ENCODE measurements at places on chromosomes 2 and 18.

DNA sequence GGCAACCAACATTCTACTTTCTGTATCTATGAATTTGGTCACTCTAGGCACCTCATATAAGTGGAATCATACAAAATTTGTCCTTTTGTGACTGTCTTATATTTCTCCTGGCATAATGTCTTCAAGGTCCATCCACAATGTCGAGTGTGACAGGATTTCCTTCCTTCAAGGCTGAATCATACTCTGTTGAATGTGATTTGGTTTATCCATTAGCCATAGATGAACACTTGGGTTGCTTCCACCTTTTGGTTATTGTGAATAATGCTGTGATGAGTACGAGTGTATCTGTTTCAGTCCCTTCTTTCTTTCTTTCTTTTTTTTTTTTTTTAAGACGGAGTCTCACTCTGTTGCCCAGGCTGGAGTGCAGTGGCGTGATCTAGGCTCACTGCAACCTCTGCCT is 311.3 kb downstream of the TGIF1 start:
- no peak for DNase-seq

- no peak for DNase-seq
Observed at GRCh38 chr2:239917957-239918481, 107.1 kb downstream of the NDUFA10 start.

DNA sequence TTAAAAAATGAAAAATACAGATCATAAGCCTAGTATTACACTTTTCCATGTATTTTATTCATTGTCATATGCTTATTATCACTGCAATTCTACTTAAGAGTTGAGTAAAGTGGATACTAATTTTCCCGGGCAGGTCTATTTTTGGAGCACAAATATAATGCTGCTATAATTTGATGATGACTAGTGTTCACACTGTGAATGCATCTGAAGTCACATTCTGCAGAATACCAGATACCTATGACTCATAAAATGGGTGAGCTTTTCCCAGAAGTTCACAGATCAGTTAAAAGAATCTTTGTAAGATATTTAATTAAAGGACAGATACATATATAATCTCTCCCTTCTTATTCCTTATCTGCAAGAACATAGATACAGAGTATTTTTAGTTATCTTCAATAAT is 79.8 kb upstream of the MC4R start:
- no peak for DNase-seq

GRCh38 chr2:40550085-40550484 is 98.2 kb upstream of the SLC8A1 start:
- no peak for DNase-seq

- DNase-seq: no peak
Observed at GRCh38 chr2:207161247-207162123, 4.3 kb downstream of the KLF7 start.

DNA sequence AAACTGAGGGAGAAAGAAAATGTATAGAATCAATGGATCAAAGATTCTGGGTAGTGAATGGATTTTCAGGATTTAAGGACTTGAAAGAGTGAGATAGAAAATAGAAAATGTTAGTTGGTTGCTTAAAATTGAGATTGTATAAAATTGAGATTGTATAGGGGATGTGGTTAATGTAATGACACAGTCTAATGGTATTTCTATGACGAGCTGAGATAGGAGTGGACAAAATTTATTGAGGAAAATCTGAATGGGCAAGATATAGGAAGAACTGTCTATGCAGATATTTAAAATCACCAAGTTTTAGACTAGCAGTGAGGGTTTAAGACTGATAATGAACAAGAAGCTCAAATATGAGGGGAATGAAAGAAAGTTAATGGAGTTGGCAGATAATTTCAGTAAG is 406.6 kb downstream of the NYAP2 start:
- no peak for DNase-seq

GRCh38 chr2:206688990-206689389 is 29.2 kb downstream of the DYTN start:
- DNase-seq: no peak

GRCh38 chr2:144356402-144356801 is 163.5 kb downstream of the ZEB2 start:
- DNase-seq: no peak

- no peak for DNase-seq
Observed at GRCh38 chr18:71808616-71809015, 735.5 kb downstream of the CBLN2 start.

DNA sequence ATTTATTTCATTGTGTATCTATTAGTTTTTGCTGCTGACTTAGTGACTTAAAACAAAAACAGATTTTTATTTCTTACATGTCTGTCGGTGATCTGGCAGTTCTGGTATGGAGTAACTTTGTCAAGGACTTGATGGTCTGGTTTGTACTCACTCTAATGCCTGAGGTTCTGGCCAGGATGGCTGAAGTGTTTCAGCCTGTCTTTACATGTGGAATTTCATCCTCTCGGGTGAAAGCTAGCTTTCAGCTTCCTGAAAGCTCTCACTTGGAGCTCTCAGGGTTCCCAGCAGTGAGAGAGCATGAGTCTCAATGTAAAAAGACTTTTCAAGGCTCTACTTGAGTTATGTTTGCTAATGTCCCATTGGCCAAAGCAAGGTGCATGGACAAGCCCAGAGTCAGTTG is 216.4 kb downstream of the NR4A2 start:
- DNase-seq: no peak

GRCh38 chr18:55319459-55320193 is 268.4 kb downstream of the TCF4 start:
- DNase-seq: no peak

GRCh38 chr2:231486851-231487596 is 22.7 kb upstream of the NCL start:
- DNase-seq: no peak

Measured in GM20000 (cell line).